ENCODE measurements at places on chromosomes 12 and 14.

GRCh38 chr14:32367516-32367915 is 38.4 kb downstream of the AKAP6 start:
- no peak for DNase-seq

DNA sequence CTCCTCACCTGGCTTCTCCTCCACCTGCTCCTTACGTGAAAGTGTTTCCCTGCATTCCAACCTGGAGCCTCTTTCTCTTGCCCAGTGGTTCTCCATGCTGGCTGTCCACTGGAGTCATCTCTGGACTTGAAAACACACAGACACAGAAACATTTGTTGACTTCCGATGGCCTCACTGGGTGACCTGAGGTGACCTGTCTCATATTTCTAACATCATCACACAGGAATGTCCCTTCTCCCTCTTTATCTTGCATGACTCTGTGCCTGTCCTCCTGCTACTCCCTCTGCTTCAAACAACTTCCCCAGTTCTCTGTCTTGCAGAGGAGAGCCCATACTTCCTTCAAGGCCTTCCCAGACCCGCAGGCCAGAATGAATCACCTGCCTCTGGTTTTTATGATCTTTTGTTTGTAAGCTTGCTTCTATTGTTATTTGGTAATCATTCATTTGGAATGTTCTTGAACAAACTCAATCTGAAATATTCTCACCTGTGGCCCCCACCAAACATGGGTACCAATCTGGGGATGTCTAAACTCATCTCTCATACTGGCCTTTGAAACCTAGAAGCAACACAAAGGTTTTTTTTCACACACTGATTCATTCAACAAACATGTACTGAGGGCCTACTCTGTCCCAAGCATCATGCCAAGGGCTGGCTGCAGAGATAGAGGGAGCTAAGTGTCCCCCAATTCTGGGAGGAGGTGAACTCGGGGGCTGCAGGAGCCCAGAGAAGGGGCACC is 9.7 kb upstream of the RIN3 start:
- no peak for DNase-seq

DNA sequence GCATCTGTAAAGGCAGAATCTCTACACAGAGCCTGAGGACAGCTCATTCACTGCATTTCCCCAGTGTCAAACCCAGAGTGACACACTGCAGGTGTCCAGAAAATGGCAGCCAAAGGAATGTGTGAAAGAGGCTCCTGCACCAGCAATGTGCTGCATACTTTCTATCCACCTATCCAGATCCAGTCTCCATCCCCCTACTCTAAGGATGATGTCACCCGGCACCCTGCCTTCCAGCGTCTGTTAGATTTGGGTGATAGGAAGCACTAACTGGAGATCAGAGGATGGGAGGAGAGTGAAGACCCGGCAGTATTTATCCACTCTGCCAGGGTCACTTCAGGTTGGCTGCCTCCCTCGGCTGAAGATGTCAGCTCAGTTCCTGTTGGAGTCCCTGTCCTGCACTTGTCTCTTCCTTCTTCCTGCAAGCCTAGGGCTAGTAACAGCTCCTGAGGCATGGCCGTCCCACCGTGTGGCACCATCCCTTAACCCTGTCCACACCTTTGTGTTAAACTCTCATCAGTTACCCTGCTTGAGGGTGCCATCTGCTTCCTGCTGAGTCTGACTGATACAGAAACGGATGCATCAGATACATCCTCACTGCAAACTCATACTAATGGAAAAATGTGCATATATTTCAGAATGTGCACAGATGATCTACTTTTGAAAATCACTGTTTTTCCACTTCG is 13.0 kb upstream of the GPR68 start:
- no peak for DNase-seq

DNA sequence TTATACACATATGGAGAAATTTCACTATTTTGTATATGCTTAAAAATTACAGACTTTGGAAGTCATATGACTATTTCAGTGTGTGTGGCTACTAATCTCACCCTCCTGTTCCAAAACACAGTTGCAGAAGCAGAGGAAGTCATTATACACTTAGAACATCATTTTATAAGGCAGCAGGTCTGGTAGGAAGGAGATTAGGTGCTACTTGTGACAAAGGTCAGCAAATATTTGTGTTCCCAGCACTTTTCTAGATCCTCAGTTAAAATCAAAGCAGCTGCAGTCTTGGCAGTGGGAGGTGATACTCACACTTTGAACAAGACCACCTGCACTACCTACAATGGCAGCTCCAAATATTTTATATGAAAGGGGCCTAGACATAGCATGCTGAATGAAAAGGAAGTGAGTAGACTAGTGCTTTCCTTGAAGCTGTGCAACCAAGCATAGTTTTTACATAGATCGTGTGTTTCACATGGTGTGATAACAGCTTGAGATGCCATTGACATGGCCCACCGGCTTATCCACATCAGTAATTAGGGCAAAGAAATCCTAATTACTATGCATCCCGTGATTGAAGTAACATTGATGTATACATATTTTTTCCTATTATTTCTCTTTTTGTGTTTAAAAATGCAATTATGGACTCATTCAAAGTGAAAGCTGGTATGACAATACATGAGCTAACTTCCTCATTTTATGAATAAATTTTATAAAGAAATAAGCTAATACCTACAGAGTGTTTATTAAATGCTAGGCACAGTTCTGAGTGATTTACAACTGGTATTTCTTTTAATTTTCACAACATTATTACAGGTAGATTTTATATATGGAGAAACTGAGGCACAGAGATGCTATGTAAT is 5.3 kb downstream of the GYS2 start:
- no peak for DNase-seq

- no peak for DNase-seq
Measured at GRCh38 chr12:23585782-23586163, 363.7 kb downstream of the SOX5 start.

DNA sequence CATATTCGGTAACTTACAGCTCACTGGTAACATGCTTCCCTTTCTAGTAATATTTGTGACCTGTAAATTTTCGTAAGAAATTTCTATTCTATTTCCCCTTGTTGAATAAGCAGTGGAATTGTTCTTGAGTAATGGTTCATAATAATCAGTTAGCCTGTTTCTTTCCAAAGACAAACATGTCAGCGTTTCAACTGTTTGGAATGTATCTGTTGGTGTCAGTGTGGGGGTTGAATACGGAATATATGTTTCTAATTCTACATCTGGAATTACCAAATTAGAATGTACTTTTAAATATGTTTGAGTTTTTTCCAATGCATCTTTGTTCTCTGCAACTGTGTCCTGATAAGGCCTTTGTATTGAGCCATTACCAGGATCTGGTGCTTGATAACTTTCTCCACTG is 2.0 kb downstream of the BBS10 start:
- no peak for DNase-seq

GRCh38 chr12:124532331-124532750 is 35.1 kb downstream of the NCOR2 start:
- DNase-seq, result no peak

- DNase-seq, result no peak
Measured at GRCh38 chr14:93905623-93906022, 21.5 kb upstream of the FAM181A start.

- DNase-seq, result no peak
Measured at GRCh38 chr12:115394496-115395220, 710.7 kb upstream of the TBX3 start.
